ENCODE measurements at places on chromosomes 6 and 20.

GRCh38 chr20:50416269-50417022, 93.7 kb upstream of the PTPN1 start:
- DNase-seq = no peak

DNA sequence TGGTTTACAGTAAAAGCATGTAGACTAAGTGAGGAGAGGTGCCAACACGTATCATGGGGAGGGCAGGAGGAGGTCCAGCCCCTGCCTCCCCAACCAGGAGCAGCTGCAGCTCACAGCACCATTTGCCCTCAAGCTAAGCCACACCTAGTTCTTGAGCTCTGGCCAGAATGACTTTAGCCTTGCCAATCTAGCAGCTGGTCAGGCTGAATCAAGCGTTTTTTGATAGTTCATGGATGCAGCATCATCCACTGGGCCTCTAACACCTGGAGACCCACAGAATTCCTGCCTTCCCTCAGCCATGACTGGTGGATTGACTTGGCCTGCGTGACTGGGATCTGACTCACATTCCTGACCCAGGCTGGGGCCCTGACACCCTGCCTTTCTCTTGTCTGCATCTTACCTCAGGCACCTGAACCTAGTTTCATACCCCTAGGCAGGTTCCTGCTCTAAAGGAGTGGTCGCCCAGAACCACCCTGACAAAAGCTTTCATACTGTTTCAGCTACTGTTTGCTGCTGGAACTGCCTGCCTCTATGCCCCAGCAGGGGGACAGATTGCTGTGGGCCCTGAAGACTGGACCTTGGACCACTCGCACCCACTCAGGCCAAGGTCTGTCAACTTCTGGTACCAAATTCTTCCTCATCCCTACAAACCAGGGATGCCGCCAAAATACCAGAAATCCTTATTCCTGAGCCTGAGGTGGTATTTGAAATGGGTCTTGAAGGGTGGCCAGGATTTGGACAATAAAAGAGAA, 122.3 kb downstream of the QRSL1 start:
- no peak for DNase-seq

DNA sequence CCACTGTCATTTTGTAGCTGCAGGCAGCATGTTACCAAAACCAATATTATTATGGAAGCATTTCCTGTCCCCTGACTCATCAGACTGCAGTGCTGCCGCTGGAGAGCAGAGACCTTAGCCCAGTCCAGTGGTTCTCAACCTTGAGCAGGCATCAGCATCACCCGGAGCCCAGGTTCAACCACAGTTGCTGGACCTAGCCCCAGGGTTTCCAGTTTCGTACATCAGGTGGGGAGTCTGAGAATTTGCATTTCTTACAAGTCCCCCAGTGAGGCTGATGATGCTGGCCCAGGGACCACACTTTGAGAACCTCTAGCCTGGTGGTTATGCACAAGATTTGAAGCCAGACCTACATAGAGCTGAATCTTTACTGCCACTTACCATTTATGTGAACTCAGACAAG, 47.3 kb downstream of the LY86 start:
- no peak for DNase-seq

DNA sequence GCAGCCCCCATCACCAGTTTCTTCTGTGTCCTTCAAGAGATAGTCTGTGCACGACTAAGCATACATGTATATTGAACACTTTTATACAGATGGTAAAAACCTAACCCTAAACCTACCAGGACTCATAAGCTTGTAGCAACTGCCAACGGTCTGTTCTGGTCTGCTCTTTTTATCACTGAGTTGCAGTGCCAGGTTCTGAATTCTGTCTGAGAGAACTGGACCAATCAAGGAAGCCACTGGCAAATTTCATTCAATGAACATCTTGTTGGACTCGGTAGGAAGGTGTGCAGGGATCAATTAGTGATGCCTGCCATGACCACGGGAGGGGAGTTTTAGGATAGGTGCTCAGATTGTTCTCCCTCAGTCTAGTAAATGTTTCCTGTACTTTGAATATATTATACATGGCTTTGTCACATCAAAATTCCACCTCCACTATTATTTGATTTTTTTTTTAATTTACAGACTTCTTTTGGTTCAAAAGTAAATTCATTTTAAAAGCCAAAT, 146.8 kb downstream of the EYA2 start:
- no peak for DNase-seq

DNA sequence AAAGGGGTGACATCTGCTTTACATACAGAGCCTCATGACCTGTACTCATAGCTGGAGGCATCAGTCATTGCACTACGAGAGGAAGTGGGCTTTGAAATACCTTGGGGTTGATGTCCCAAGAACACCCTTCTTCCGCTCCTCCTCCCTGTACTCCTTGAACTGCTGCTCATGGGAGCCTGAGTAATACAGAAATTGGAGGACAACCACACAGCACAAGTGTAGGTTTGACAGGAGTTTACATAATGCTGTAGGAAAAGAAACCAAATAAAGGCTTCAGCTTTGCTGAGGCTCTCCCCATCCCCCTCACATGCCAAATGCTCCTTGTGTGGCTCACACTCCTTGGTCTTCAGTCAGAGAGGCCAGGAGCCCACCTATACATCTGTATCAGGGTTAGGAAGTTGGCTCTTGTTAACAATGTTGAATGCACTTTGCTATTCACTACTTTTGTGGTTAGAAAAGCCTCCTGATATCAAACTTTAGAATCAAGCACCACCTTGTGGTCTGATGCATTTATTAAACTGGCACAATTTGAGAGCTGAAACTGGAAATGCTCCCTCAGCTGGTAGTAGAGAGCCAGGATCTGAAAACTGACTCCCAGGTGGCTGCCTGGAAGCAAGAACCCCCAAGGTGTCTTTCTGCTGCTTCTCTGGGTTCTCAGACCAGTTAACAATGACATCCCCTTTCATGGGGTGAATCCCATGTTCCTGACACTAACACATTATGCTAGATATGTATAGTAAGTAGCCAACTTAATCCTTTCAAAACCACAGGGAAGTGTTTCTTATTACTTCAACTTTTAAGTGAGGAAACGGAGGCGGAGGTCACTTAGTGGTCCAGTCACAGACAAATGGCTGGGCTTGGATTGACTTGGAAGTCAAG, 56.2 kb upstream of the EDN1 start:
- DNase-seq = peak; percentile 40

GRCh38 chr6:150088481-150089154, 19.7 kb upstream of the ULBP3 start:
- no peak for DNase-seq

DNA sequence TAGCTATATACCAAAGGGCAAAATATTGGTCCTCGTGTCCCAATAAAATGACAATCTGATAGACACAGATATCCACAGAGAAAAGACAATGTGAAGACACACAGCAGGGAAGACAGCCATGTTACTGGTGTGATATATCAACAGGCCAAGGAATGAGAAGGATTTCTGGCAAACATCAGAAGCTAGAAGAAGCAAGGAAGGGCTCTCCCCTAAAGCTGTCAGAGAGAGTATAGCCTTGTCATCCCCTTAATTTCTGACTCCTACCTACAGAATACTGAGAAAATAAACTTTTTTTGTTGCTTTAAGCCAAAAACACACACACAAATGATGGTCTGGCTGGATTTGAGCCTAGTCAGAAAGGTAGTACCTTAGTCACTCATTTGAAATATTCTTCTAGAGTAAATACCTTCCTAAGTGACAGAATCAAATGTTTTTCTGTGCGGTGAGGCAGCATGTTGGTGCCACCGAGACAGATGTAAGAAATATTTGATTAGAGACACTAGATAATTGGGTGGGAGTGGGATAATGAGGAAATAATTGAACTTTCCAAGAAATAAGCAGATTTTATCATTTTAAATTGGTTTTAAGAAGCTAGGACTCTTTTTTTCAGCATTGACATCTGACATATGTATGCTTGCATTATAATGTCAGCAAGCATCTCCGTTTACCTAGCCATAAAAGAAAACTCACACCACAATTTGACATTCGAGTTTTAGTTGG, 123.4 kb upstream of the TFAP2D start:
- no peak for DNase-seq

- DNase-seq = no peak
These were observed 20.2 kb upstream of the PIM1 start for GRCh38 chr6:37149745-37150144.

DNA sequence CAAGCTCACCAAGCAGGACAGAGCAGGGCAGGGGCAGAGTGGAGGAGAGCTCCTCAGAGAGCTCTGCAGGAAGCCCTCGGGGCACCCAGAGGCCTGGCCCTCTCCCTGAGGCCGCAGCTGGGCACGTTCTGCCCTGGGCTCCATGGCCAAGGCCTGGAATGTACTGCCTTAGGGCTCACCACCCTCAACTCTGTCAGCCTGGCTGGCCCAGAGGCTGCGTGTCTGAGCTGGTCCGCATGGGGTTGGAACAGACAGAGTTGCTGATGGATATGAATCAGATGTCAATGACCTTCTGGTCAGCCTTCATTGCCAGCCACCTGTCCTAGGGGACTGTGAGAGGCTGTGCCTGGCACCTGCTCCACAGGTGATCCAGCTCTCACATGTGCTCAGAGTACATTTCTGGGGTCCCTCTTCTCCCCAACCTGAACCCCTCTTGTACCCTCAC, 33.2 kb upstream of the PCMTD2 start:
- DNase-seq = no peak

- DNase-seq = peak; percentile 37
These were observed 9.0 kb downstream of the ATF6B start for GRCh38 chr6:32118782-32119628.

DNA sequence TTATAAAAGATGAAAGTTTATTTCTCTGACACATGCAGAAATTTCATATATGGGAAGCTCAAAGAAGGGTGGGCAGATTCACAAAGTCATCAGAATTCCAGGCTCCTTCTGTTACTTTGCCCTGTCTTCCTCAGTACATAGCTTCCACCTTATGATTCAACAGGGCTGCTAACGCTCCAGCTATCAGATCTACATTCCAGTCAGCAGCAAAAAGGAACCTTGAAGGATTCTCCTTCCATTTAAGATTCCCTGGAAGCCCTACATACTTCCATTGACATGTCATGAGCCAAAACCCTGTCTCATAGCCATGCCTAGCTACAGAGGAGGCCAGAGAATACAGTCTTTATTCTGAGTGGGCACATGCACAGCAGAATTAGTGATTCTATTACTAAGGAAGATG, 103.3 kb downstream of the NCR2 start:
- DNase-seq = no peak

- DNase-seq = no peak
These were observed 311.3 kb upstream of the CNR1 start for GRCh38 chr6:88477413-88477812.

DNA sequence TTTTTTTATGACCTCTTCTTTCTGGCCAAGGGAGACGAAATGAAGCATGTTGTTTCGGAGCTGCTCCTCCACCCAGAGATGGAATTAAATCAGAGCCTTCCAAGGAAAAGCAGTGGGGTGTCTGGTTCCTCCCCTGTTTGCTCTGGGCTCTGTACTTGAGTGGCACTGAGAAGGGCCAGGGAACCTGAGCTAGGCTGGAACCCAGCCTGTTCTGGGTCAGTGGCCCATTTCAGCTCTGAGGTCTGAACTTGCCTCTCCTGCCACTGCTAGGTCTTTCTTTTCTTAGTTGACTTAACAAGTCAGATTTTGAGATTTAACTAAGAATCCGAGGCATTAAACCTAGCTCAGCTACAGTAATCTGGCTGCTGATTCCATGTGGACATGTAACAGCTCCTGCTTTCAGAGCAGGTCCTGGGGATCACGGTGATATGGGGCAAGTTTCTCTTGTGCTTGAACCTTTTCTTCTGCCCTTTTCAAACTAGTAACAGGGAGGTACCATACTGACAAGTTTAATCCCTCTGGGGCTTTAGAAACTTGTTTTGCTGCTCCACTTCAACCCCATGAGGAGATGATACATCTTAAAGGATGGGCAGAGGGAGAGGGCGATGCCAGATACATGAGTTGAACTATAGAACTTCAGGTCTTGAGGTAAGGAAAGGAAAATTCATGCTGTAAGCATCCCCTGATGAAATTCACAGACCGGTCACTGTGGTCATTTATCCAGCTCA, 101.1 kb downstream of the SLC24A3 start:
- DNase-seq = no peak

GRCh38 chr6:104462811-104463599, 396.7 kb downstream of the HACE1 start:
- no peak for DNase-seq

DNA sequence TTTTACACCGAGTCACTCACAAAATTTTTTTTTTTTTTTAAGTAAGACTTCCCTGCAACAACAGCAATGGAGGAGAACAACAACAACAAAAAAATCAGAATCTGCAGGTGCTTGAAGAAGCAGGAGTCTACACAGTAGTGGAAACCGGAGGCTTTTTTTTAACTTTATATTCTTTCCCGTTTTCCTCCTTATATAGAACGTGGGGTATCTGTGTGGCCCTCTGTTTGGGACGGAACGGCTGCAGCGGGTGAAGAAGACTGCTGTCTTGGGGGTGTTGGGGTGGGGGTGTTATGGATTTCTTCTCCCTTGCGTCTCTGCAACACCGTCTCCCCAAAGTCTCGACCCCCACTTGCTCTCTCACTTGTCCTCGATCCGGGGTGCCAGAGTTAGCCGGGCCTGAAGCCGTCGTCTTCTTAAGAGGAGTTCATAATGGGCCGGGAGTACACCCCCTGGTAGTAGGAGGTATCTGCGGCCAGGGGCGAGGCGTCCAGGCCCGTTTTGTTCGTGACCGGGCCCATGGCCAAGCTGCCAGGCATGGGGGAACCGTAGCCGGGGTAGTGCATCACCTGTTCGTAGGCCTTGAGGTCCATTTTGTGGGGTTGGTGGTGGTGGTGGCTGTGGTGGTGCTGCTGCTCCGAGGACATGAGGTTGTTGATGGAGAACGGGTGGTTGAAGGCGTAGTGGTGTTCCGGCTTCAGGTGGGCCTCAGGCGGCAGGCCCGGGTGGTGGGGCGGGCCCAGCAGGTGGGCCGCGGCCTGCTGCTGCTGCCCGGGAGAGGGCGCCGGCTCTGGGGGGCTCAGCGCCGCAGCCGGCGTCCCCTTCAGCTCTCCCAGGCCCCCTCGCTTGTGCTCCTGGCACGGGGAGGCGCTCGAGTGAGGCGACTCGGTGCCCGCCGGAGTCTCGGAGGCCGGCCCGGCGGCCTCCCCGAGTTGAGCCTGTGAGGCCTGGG, 2.7 kb downstream of the FOXA2 start:
- DNase-seq = no peak

DNA sequence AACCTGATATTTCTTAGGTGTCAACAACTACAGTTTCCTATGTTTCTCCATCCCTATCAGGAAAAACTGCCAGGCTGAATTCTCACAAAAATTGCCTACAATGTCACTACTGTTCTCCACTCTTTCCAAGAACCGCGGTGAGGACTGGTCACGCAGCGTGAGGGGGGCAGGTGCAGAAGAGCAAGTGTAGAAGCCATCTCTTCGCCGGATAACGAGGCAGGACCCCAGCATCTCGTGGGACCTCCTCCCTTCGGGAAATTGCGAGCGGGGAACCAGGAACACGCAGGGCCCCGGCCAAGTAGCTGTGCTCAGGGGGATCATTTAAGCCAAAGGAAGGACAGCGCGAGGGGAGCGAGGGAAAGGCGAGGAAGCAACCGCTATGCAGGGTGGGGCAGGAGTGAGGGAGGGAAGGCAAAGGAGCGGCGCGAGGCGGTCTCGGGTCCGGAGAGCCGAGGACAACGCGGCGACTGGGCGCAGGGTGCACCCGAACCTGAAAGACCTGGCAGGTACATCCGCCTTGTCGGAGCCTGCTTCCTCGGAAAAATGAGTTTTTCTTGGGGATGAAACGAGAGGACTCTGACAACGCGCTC, 559 bp downstream of the APMAP start:
- DNase-seq = no peak

Data from NCI-H1436 (cell line).